ENCODE measurements at places on chromosomes 6 and 20.

DNA sequence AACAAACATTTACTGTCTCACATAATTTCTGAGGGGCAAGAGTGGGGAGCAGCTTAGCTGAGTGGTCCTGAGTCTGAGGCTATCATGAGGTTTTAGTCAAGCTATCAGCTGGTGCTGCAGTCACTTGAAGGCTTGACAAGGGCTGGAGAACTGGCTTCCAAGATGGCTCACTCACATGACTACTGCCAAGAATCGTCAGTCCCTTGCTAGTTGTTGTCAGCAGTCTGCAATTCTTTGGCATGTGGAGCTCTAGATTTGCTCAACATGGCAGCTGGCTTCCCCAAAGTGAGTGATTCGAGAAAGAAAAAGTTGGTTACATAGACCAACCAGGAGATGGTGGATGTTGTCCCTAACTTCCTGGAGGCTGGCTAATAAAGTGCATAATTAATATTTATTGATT lies 2.8 kb upstream of the LRRC1 start:
- no peak for DNase-seq

GRCh38 chr6:71721642-71722041 lies 164.7 kb upstream of the RIMS1 start:
- DNase-seq, result no peak

- DNase-seq, result no peak
These were observed 179.8 kb upstream of the BMP5 start for GRCh38 chr6:56055081-56055704.

GRCh38 chr6:74519163-74519562 lies 686.7 kb downstream of the COL12A1 start:
- DNase-seq, result no peak

DNA sequence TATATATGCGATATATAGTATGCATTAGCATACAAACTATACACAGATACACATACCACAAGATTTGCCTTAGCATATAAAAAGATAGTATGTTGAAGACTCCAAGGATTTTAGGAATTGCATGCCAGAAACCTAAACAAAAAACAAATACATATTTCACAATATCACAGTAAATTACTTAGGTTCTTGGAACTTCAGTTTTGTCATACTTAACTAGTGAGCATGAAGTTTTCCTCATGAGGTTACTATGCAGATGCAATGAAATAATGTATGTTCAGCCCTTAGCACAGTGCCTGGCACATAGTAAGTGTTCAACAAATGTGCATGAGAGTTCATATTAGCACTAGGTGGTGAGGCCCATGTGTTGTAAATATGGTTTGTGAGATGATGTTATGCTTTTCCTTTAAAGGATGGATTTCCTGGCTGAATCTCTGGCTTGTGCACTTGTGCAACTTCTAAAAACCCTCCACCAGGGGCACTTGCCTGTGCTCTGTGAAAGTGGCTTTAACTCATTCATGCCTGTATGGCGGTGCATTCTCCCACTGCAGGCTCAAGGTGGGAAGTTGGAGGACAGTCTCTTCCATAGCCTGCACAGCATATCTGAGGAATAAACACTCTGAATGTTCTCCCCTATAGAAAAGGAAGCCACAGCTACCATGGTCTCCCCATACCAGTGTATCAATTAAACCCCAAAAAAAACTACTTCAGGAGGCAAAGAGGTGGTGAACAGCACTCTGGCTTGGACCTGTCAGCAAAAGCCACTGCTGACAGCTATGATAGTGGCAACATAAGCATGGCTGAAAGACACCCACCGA lies 624.1 kb upstream of the CDH4 start:
- DNase-seq, result no peak

GRCh38 chr6:156883497-156884252 lies 106.5 kb downstream of the ARID1B start:
- DNase-seq, result no peak

GRCh38 chr20:48603819-48604405 lies 223.9 kb downstream of the PREX1 start:
- DNase-seq, result no peak

GRCh38 chr20:45921337-45922189 lies 9.6 kb upstream of the PLTP start:
- DNase-seq, result no peak

- no peak for DNase-seq
These were observed 317.8 kb downstream of the CDH4 start for GRCh38 chr20:61569825-61570224.

DNA sequence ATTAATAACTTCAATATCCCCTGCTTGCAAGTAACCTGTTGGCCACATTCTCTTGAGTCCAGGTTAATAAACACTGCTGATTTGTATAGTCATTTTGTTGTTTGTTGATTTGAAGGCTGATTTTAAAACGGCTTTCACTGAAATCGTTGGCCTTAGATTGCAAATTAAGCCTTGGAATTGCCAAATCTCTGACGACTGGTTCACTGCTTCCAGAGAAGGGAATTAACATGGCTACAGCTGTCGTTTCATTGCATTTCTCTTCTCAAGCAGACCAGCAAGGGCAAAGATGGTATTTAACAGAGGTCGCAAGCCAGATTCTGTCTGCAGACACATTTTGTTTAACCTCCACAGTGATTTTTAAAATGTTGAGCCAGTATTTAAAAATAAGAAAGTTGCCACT lies 470.9 kb downstream of the TFAP2A start:
- DNase-seq, result no peak

DNA sequence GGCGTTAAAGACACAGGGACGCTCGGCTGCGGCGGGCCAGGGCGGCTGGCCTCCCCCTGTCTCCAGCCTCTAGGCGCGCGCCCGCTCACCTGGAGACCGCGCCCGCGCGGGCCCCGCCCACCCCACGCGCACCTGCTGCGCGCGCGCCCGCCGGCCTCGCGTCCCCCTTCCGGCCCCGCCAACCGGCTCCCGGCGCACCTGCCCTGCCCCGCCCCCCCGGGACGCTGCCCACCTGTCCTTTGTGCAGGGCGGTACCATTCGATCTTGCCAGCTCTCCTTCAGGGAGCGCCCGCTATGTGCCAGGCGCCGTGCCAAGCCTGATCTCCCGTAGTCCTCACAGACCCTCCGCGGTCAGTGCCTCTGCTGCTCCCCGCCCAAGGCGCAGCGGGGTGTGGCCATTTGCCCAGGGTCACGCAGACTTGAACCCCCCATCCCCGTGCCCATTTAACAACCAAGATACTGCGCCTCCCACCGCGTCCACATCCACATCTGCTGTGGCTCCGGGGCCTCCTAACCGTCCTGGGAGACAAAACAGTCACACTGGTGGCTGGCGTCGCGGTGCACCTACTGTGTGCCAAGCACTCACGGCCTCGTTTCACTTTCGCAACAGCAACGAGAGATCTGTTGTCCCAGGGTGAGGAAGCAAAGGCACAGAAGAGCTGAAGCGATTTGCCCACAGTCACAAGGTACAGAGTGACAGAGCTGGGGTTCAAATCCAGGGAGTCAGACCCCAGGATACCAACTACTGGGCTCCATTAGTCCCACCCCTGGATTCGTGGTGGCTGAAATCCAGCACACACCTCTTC lies 48.1 kb downstream of the NOL4L start:
- DNase-seq, result no peak

GRCh38 chr20:18743665-18744440 lies 69.7 kb upstream of the SCP2D1 start:
- DNase-seq, result no peak

GRCh38 chr6:84539122-84539856 lies 225.1 kb downstream of the TBX18 start:
- DNase-seq, result no peak

DNA sequence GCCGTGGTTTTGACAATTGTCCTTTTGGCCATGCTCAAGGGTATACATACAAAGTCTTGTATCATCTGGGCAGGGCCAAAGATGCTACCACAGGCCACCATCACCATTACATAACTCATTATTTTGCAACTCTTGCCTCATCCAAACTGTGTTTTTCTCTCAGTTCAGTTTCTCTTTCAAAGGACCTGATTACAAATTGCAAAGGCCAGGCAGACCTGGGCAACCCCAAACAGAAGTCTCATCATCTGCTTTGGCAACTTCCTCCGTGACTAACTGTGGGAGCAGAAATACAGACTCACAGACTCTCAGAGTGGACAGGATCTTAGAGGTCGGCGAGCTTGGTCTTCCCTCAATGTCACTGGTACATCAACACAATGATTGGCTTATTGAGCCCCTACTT lies 117.8 kb upstream of the NEDD9 start:
- DNase-seq, result peak; percentile 71

- peak; percentile 80 for DNase-seq
These were observed at the start of gene SLC22A3 for GRCh38 chr6:160348223-160349019. SLC22A3 (plus strand) TSS chr6:160348378; CDS start chr6:160348420, 42 bp downstream.

GRCh38 chr20:31607640-31608250 lies 2.7 kb downstream of the ID1 start:
- no peak for DNase-seq

DNA sequence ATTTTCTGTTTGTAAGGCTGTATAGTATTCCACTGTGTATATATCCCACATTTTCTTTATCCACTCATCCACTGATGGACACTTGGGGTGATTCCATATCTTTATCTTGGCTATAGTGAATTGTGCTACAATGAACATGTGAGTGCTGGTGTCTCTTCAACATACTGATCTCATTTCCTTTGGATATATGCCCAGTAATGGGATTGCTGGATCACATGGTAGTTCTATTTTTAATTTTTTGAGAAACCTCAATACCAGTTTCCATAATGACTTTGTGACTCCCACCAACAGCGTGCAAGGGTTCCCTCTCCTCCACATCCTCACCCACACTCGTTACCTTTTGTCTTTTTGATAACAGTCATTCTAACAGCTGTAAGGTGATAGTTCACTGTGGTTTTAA lies 166.0 kb downstream of the ARHGAP18 start:
- DNase-seq, result no peak

DNA sequence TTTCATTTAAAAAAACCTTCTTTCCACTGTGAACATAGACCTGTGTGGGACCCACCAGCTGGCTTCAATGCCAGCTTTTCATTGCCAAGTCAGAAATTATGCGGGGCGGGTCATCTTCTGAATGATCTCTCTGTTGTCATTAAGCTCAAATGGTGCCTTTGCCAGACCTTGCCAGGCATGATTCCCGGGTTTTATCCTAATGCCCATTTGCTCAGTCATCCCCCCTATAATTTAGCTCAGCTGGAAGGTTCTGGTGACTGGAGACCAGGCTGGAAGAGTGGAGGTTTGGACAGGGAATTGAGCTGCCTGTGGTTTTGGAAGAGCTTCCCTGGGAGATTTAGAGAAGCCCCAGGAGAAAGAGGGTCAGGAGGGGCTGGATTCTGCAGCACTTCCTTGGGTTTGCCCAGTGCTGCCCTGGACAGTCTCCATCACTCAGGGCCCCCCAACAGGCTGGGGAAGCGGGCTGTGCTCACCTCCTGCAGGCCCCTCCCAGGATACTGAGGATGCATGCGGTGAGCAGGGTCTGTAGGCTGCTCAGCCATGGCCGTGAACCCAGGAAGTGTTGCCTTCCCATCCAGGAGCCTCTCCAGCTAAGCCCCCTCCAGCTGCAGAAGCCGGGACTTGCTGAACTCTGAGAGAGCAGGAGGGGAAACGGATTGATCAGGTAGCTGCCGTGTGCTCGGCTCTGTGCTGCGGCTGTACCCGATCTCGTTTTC lies 273.0 kb downstream of the CDH4 start:
- DNase-seq, result no peak

Measured in left lobe of liver (tissue), 2 donors.